ENCODE measurements at places on chromosomes 6 and 20.

DNA sequence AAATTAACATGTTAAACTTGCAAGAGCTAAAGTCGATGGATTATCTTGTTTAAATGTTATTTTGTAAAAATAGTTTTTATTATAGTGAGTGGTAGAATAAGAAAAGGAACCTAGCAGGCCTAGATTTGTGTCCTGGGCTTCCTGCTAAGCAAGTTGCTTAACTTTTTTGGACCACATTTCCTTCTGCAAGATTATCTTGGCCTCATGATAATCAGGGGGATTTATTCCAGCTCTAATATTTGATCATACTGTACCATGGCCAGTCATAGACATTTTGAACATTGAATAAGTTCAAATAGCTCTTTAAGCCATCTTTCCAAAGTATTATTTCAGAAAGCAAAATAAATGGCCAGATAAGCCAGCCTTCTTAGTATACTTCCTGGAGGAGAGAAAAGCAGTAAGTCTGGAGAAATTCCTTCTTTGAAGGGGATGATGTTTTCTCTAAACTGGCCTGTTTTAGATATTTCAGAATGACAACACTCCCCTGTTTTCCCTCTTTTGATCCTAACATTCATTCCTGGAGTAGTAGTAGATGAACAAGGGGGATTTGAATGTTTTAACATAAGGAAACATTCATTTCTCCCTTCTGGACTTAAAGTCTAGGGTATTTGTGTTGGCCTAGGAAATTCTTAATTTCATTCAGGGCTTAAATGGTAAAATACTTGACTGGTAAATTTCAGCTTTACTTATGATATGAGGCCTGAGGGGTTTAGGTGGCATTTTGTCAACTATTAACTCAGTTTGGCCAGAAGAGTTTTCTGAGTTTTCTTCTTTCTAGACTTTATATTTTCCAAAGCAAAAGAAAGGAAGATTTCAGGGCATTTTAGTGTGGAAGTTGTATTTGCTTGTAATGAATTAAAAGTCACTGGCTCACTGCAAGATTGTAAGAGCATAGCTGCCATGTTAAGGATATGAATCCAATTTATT, 108.8 kb upstream of the SCGN start:
- DNase-seq: no peak

DNA sequence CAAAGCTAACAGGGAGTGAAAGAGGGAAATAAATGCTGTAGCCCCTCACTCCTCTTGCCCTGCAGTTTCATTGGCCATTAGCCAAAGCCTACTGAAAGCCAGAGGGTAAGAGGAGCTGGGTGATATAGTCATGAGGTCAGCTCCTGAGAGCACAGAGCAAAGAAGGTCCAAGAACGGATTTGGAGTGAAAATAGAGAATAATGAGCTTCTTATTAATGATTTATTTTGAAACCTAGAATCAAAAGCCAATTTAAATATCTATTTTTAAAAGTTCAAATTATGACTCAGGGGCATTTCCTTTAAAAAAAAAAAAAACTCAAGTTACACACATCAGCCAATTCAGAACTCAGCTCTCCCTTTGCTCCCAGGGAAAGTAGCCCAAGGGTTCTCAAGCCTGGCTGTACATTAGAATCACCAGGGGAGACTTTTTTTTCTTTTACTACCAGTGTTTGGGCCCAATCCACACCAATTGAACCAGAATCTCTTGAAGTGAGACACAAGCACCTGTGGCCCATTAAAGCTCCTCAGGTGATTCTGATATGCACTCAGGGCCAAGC, 79.1 kb downstream of the SNAP25 start:
- no peak for DNase-seq

GRCh38 chr20:62860924-62861691, 514 bp downstream of the TCFL5 start:
- DNase-seq: peak; percentile 31

- DNase-seq: no peak
These were observed 37.4 kb downstream of the HIVEP2 start for GRCh38 chr6:142907544-142907943.

DNA sequence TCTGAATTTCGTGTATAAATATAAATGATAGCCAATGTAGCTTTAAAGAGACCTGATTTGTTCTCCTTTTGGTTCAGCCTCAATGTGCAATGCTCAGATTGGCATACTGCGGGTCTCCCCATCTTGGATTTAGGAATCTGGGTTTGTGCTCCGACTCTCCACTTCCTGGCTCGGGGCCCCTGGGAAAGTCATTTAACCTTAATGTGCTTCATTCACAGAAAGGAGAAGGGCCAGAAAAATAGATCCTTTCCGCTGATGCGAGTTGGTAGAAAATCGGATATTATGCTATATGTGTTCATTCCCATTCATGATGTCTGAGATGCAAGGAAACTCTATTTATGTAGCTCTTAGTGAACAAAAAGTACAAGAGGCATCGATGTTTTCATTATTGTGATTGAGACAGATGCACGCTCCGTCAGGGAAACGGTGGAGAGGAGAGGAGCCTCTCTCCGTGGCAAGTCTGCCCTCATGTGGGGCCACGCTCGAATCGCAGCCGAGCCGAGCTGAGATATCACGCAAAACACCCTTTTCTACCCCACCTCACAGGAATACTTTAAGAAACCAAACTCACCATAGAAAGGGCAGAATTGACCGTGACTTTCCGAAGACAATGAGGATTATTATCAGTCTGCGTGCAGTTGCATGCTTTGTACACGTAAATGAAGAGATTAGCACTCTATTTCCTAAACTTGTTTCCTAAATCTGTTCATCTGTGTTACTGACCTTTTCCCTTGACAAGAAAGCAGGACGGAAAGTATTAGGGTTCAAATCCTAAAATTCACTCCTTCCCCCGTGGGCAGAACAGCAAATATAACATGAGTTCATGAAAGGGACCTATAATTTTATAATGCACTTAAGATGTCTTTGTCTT, 136.6 kb downstream of the COL9A1 start:
- peak; percentile 75 for DNase-seq

- DNase-seq: peak; percentile 1
These were observed 1.4 kb downstream of the BMP6 start for GRCh38 chr6:7727086-7727945.

- DNase-seq: no peak
These were observed 320.1 kb upstream of the FKBP1C start for GRCh38 chr6:62891065-62891647.

DNA sequence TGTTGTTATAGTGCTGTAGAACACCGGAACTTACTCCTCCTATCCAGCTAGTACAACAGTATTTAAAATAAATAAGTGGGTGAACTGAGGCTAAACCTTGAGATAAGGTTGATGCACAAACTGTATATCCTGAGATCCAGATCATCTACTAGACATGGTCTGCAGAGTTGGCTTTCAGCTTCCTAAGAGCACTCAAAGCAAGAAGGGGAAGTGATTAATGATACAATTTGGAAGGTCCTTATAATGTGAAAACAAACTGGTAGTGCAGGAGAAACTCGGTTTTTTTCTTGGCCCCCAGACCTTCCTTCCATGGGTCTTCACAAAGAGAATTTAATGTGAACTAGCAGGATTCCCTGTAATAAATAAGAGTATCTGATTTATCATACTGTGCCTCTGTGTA, 27.4 kb upstream of the RREB1 start:
- DNase-seq: no peak

GRCh38 chr6:147676495-147677199, 168.2 kb downstream of the SAMD5 start:
- no peak for DNase-seq

All from NCI-H345 (cell line).